IPS DF 6.9 (cell line): ENCODE measurements at places on chromosomes 1 and 21.

DNA sequence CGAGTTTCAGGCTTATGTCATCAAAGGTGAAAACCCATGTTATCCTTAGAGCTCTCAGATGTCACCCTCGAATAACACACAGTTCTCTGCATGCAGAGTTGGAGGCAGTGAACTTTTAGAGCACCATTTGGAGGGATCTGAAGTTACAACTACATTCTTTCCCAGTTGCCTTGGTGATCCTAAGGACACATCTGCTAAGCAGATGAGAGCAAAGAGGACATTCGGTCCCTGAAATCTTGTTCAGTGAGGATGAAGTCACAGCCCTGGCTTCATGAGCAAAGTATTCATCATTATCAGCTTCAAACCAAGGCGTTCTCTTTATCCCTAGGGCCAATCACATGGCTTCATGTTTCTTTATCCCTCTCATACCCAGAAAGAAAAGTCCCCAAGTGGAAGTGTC, 23.1 kb upstream of the MCOLN2 start:
- DNase-seq, result no peak

DNA sequence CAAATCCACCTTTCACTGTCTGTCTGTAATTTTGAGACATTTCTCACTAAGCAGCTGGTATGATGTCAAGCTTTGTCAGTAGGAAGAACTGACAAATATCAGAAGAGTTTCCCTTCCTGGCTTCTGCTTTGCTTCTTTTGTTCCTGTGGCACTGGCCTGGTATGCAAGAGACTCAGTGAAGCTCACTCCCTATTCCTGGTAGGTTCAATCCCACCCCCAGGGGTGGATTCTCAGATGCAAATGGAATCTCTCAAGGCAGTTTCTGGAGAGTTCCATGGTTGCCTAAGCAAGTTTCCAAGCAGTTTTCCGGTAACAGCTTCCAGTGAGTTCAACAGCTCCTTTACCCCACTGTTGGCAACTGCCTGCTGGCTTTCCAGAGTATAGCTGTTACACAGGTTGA, 683.4 kb downstream of the PTPRC start:
- no peak for DNase-seq

- DNase-seq, result no peak
Observed at GRCh38 chr1:113088972-113089371, 16.0 kb downstream of the LRIG2 start.

DNA sequence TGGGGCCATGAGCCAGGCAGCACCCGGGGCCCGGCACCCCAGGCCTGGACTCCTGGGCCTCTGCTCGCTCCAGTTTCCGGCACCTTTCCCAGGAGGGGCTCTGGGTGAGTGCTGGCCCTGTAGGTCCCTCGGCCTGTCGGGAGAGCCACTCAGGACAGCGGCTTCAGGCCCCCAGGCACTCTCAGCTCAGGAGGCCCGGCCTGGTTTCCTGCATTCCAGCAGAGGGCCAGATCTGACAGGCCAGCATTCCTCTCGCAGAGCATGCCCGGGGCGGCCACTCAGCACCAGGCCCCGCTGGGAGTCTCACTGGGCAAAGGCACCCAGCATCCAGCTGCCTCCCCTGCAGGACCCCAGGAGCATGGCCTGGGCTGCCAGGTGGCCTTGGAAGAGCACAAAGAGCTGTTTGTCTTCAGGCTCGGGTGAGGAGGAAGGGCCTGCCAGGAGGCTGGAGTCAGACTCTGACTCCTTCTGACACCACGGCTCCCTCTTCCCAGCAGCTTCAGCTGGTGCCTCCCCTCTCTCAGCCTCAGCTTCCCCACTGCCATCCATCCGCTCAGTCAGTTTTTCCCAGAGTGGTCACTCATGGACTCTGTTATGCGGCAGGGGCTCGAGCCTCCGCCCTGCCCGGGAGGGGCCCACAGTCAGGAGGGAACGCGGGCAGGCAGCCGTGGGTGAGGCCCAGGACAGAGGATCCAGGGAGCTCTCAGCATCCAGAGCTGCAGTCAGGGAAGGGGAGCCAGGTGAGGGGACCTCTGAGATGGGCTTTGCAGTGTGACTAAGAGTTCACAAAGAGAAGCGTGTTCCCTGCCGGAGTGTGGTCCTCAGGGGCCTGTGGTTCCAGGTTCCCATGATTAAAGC, 51.7 kb downstream of the WNT9A start:
- DNase-seq, result no peak

GRCh38 chr1:201606623-201607022, 67.7 kb downstream of the NAV1 start:
- no peak for DNase-seq

DNA sequence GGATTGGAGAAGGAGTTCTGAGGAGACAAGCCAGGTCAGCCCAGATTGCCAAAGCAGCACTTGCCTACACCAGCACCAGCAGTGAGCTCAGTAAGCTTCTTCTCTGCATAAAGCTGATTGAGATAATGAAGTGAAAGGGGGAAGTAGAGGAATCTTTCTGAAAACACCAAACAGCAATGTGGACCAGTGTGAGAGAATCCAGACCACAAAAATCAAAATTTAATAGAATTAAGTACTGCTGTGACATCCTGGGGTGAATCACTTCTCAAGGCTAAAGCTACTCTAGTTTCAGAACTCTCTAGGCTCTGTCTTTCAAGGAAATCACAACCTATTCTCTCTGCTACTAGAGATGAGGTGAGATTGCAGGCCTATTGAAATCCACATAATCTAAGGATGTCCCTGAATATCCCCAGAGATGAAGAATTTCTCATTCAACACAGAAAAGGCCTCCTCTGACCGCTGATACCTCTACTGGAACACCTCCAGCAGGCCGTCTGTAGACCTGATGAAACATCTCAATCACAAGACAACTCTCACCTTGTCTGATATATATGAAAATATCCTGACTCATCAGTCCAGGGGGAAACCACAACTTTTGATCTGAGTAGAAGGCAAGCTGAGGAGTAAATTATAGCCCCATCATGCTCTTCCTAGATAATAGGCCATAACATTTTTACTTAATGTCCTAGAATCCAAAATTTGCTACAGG, at the start of gene FCRL4:
TSS of gene FCRL4 (minus strand) at position 127 of the 709 bp plus-strand sequence. CDS start 141 bp downstream, outside the sequence.
- DNase-seq, result no peak

GRCh38 chr1:226349081-226349480, 40.1 kb upstream of the LIN9 start:
- no peak for DNase-seq

DNA sequence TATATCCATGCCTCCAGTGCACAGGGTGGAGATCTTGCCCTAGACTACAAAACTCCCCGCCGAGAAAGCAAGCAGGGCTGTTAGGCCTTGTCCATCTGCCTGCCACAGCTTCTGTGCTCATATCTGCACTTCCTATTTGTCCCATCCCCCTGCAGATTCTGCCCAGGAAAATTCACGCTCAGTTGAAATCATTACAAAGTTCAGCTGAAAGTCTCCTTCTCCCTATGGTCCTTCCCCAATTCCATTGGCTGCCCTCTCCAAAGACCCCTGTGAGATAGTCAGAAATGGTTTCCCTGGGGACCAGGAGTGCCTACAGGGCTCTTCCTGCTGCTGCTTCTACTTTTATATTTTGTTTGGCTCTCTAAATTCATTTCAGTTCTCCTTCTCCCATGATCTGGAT, 63.2 kb downstream of the DTL start:
- DNase-seq, result no peak

- DNase-seq, result no peak
Observed at GRCh38 chr21:42650441-42651421, 2.7 kb upstream of the PDE9A start.

DNA sequence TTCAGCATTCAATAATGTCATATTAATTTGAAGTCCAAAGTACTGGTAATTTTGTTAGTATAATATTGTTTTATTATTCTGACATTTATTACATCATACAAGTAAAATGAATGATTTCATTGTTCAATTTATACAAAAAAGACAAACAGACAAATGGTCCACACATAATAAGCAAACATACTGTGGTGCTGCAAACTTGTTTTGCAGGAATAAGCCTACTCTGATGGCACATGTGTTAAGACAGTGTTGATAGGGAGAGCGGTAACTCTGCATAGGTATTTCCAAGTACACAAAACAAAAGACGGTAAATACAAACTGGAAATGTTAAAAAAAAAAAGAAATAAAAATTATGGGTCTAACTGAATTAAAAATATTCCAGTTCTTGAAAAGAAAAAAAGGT, 59.7 kb upstream of the DPYD start:
- DNase-seq, result no peak

- no peak for DNase-seq
Observed at GRCh38 chr1:224804220-224804619, 125.3 kb upstream of the DNAH14 start.

GRCh38 chr21:38751379-38752050, 54.2 kb upstream of the ETS2 start:
- DNase-seq, result no peak

GRCh38 chr21:18265944-18266343, 21.3 kb downstream of the CHODL start:
- DNase-seq, result no peak

DNA sequence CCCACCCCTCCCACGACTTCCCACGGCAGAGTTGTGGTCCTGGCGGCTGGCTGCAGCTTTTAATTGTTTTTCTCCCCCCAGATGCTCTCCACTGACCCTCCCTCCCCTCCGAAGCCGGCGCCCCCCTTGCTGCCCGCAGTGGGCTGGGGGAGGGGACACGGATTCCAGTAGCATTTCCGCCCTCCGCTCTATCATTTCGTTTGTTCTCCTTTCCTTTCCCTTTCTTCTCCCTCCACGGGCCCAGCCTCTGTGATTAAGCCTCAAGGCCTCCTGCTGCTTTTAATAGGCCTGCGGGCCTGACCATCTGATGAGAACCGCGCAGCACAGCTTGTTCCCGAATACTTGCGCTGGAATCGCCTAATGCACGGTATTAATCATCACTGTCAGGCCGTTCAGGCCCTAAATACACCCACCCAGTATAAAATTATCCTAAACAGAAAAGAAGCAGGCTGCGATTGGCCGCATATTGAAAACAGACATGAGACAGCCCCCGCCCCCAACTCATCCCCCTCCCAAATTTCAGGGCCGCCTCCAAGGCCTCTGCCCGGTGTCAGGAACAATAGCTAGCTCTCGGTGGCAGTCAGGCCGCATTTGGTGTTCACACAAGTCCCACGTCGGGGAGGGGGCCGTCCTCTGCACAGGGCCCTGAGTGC, 102.0 kb upstream of the ARHGEF16 start:
- DNase-seq, result no peak

- no peak for DNase-seq
Observed at GRCh38 chr1:98001764-98002163, 80.9 kb upstream of the DPYD start.
